Ureter (tissue), 1 donor: ENCODE measurements at places on chromosomes 2 and 18. TPM values are rescaled to one million over a fixed set of nuclear protein-coding genes. Genes with fewer than 3 reads are reported as not detected.

Gene MTCL1
- 150 TPM for total RNA-seq

Gene GAL3ST2
- 0.47 TPM for total RNA-seq

Gene AMER3
- not detected for total RNA-seq

Gene TRIB2
- 45.4 TPM for total RNA-seq

Gene SPRED2
- 55.4 TPM for total RNA-seq

Gene LINC00305
- total RNA-seq, result not detected

Gene UGT1A9
- 1.5 TPM for total RNA-seq

Gene SCG2
- 0.39 TPM for total RNA-seq
